ENCODE measurements at places on chromosomes 6 and 20.

GRCh38 chr6:52640916-52641315 lies 30.0 kb upstream of the TMEM14A start:
- DNase-seq, result no peak

DNA sequence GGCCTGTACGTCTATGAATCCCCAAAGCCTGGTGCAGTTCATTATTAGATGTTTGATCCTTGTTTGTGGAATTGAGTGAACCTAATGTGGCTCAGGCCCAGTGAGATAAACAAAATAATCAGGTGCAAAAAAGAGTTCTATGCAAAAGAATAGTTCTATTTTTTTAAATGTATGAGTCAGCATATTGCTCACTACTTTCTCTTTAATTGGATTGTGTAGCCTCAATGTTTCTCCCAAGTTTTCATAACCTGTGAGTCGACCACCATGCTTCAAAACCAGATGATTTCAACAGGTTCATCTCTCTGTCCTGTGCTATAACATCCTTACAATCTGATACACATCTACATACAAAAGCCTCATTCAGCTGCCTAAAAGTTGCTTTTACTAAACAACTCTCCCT lies 116.5 kb upstream of the HDAC2 start:
- no peak for DNase-seq

DNA sequence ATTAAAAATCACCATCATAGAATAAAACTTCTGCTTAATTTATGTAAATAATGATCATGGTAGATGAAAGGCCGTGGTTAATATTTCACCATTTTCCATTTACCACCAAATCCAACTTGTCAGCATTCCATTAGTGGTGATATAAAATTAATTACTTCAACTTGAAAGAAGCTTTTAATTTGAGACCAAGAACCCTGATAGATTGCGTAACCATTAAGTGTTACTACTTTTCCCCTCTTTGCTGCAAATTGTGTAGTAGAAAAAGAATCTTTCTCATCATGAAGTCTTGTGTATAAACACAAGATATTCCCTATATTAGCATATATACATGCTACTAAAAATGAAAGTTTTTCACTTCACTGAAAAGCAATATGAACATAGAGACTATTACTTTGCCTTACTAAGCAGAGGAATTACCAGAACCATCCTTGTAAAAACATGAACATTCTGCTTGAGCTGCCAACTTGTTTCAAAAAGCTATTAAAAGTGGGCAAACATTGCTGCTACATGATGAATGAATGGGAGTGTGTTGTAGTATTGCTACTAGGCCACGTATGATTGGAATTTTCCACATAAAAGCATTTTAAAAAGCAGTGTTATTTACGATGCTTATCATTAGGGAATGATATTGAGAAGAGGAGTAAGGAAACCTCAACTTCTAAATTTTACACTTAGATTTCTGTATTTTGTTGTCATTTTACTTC lies 35.0 kb downstream of the STX11 start:
- no peak for DNase-seq

GRCh38 chr6:11202513-11203305 lies 29.8 kb downstream of the NEDD9 start:
- peak; percentile 88 for DNase-seq

DNA sequence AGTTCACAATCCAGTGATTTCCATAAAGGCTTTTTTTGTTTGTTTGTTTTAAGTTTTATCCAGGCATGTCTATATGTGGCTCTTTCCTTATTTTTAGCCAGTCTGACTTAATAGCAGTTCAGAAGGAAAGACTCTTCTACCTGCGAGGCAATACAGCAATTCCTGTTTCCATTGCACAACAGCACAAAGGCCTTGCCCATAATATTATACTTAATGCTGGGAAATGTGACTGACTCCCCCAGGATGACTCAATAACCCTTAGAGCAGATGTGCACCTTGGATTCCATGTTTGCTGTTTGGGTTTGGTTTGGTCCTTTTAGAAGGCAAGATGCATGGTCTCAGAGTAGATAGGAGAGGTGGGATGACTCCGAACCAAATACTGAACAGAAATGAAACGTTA lies 184.1 kb downstream of the MTFR2 start:
- DNase-seq, result no peak

GRCh38 chr6:50952092-50952907 lies 133.6 kb downstream of the TFAP2B start:
- no peak for DNase-seq

DNA sequence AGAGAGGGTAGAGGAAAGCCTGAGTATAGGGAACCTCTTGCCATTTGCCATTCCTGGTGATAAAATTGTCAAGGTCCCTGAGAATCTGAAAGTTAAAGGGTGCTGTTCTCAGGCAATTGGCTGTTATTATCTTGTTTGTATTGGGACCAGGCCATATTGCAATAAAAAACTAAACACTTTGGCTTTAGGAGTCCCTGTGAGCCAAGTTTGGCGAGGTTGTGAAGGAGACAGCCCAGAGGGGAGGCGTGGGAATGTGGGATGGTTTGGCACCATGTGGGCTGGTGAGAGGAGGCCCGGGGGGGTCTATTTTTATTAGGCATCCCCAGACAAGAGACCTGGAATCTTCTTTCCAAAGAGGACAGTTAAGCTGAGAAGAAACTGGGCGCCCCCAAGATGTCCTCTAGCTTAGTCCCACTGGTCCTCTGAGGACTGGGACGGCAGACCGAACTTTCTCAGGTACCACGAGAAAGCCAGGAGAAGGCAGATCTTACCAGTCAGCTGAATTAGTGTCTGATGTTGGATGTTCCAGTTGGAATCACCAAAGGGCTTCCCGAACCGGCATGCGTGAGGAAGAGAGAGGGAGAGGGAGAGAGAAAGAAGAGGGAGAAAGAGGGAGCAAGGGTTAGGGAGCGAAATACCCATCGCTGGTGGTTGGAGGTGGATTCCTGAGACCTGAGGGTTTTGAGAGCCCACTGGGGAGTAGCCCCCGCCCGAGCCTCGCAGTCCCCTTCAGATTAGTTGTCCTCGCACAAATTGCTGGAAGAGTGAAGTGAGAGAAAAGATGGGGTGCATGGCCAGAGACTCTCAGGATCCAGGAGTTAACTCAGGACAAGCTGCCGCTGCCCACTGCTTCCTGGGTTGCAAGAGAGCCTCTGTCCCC lies 24.4 kb downstream of the DYNLT1 start:
- no peak for DNase-seq

DNA sequence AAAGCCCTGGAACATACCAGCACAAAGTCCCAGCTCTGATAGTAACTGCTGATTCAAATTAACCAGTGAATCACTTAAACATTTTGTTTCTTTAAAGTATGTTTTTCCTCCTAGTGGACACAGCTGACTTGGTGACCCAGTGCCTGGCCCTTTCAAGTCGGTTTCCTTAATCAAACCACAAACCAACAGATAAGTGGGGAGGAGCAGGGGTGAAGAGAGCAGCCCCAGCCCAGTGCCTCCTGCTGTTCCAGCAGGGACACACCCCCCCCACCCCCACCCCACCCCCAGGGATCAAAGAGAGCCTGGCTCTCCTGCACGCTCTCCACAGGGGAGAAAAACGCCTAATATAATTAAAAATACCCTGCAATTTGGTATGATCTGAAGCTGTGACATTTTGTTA lies 55.4 kb upstream of the TBXT start:
- DNase-seq, result no peak

- no peak for DNase-seq
Measured at GRCh38 chr20:33925867-33926266, 67.8 kb upstream of the RALY start.

GRCh38 chr20:50224531-50225255 lies 34.1 kb downstream of the CEBPB start:
- DNase-seq, result no peak

DNA sequence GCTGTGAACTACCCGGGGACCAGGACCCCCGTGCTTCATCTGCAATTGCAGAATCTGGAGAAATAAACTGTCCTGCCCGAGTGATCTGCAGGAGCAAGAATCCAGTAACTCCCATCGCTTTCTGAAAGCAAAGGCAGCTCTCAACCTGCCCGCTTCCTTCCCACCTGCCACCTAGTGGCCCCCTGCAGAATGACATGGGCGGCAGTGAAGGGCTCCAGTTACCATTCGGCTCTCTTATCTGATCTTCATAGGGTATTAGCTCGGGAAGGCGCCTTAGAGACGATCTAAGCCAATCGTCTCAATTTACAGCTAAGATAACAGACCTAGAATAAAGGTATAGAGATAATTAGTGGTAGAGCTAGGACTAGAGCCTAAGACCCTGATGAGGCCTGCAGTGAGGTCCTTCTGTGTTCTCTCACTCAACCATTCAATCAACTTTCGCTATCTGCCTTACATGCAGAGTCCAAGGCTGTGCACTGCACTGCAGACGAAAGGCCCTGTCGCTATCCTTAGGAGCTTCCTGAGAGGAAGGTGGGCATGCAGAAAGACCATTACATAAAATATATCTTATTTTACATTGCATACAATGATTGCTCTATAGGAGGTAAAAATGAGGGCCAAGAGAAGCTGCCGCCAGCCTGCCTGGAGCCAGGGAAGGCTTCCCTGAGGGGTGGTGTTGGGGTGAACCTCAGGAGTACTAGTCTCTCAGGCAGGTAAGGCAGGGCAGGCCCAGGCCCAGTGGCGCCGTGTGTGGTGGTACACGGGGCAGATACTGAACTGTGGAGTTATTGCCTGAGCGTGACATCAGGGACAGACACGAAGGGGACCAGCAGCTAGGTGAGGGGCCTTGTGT lies 7.1 kb upstream of the PSMG4 start:
- DNase-seq, result peak; percentile 77

- DNase-seq, result no peak
Measured at GRCh38 chr20:18466574-18466893, 296 bp downstream of the DZANK1 start.

DNA sequence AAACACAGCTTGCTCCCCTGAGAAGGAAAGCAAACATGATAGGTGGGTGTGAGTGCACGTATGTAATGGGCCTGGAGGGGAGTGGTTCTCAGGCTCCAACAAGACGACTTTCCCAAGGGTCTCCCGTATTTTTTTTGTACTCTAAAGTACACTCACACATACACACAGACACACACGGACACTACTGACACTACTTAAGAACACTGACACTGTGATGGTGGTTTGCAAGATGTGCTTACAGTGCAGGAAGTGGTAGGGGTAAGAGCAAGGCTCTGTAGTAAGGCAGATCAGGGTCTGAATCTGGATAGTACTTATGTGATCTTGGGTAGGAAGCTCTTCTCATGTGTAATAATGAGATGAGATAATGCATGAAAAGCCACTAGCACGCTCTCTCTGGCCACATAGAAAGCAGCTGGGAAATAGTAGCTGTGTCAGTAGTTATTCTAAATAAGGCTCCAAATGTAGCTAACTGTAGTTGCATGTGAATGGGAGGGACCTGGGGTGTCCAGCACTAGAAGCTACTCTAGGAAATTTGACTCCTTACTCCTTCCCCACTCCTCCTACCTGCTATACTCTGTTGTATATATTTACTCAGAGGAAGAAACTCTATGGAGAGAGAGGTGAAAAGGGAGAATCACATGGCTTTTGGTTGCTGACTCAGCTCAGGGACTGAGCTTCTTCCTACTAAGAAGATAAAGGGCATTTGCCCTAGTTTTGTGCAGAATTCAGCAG lies 8.4 kb upstream of the ZBTB24 start:
- no peak for DNase-seq

DNA sequence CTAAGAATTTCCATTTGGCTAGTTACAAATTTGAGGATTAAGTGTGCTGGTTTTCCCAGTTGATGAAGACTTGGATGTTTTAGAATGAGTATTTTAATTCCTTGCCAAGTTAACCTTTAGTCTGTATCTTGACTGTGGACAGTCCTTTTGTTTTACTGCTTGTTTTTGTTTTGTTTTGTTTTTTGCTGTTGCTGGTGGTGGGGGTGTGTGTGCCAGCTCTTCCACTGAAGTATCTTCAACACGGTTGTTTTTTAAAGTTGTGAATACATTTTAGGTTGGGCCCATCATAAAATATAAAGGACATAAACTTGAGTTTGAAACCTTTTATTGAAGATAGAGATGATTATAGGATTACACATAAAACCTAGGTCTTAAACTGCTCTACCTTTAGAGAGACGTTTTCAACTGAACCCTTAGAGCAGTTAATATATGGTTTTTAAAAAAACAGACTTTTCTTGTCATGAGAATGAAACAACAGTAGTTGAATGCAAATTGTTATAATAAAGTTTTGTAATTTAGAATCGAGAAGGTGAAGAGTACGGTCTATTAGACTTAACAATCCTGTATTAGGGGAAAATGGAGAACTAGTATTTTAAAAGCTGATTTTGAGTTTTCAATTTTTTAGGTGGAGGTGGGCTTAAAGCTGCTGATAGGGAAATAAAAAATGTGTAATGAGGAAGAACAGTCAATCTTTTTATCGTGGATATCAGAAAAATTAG lies 4.0 kb downstream of the QKI start:
- DNase-seq, result no peak

DNA sequence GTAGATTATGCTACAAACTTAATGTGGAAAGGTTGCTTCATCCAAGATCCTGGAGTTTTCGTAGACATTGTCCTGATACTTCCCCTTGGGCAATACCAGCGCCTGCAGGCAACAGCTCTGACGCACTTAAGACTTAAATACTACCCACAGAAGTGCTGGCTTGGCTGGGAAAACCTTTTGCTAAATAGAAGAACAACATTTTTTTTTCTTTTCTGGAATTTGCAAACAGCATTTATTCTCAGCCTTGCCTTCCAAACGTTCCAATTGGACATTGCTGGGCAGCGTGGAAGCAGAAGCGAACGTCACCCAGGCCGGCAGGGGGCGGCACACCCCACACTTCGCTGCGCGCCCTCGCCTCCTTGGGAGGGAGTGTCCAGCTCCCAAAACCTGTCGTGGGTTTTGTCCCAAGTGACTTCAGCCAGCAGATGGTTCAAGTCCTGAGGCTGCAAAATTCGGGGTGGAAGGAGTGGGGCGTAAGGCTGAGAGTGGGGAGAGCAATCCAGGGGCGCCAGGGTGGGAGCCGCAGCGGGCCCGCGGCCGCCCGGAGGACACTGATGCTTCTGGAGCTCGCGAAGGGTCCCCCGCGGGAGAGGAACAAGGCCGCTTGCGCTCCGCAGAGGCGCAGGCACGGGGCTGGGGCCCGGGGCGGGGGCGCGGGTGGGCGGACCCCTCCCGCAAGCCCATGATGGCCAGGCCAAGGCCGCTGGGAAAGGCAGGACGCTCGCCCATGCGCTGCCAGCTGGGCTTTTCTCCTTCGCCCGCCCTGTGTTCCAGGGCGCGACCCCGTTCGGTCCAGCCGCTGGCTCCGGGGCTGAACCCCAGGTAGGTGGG lies 60.8 kb upstream of the MAP3K4 start:
- DNase-seq, result peak; percentile 63

DNA sequence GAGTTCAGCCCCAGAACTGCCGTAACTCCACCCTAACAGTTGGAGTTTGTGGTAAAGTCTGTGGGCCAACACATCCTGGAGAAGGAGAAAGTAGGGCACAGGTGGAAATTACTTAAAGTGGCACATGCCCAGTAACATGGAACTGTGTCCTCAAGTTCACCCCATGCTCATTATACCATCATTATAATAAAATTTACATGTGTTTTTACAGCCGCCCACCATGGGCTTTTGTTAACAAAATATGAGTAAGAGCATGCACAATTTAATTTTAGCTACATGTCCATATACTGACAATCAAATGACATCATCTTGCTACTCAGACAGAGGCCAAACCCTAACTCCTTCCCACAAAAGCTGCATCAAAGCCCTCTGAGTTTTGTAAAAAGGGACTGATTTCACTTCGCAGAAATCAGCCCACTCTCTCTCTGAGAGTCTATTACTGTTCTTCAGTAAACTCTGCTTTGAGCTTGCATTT lies 17.3 kb upstream of the ELOVL4 start:
- no peak for DNase-seq
